Stimulated activated CD4-positive, alpha-beta T cell treated with anti-CD3 and anti-CD28 coated beads, Interleukin-1b, Interleukin-23, amount 100 ng/mL, for 4 hours (primary cell): ENCODE measurements at places on chromosomes 2 and 18.

- no peak for DNase-seq
These were observed 234.9 kb downstream of the SOCS6 start for GRCh38 chr18:70523792-70524182.

DNA sequence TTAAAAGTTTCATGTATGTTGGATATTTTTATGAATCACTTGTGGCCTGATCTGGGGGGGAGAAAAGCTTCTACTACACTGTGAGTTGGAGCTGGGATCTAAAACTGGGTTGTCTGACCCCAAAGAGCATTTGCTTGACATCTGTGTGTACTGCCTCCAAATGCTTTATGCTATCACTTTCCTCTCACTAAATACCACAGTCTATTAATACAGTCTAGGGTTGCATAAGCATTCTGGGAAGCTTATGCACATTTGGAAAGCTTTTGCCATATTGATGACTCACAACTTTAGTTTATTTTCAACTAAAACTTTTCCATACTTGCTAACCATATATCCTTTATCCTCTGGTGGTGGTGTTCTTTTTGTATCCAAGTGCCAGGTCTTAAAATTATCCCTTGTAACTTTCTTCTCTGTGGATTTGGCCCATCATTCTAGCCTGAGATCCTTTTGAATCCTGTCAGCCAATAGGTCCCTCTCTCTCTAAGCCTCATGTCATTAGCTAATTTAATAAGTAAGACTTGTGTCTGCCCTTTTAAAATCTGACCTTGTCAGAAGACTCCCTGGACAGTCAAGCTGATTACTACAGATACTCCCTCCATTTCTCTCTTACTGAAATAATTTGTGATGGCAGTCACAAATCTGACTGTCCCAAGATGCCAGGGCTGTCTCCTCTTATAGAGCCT is 72.7 kb downstream of the NXPH2 start:
- DNase-seq = no peak

DNA sequence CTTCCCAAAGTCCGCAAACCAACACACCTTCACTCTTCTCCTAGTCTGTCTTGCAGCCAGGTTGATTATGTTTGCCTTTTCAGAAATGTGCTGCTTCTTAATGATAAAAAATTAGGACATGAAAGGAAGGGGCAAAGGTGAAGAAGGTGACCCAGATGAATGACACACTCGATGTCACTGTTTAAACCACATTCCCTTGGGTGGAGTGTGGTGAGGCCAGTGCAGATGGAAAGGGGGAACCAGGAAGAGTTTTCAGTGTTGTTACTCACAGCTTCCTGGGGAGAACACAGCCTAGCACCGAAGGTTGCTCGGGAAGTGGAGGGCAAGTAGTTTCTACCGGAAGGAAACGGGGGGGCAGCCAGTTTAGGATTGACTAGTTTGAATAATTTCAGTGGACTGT is 57.2 kb upstream of the BOD1L2 start:
- no peak for DNase-seq

GRCh38 chr2:227614246-227614645 is 394 bp downstream of the SCYGR3 start:
- DNase-seq = no peak

- DNase-seq = no peak
These were observed 23.7 kb downstream of the ATOH8 start for GRCh38 chr2:85777441-85777861.

- DNase-seq = peak; percentile 29
These were observed 21.9 kb downstream of the MRPL35 start for GRCh38 chr2:86221066-86221684.

GRCh38 chr18:72667932-72668331 is 123.8 kb upstream of the CBLN2 start:
- no peak for DNase-seq

DNA sequence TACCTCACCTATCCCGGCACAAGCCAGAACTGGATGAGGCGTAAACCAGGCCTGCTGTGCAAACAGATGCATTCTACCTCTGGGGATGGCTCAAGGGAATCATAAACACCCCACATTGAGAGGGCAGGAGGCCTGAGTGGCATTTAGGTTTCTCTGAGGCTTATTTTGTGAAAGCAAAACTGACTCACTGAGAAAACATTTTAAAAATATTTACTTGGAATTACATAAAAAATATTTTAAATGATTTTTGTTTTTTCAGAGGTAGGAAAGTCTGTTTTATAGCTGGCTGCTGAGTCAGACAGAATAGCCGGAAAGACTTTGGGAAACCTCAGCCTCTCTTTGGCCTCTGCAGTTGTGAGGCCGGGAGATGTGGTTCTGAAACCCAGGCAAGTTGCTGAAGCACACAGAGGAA is 244.1 kb downstream of the NCKAP5 start:
- no peak for DNase-seq

DNA sequence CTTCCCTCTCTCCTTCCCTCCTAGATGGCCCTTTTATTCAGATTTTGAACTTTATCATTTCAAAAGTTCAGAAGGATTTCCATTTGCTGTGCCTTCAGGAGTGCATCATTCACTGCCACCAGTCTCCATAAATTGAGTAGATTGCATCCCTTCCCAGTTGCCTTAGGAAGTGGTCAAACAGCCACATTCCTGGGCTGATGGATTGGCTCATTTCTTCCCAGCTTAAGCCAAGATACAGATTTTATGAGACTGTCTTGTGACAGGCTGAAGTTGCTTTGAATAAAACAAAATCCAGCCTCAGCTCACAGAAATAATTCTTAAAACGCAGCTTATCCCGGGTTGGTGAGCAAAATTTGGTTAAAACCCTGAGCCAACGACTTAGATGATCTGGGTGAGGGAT is 9.8 kb downstream of the NRP2 start:
- no peak for DNase-seq

- no peak for DNase-seq
These were observed 98.6 kb downstream of the IRS1 start for GRCh38 chr2:226701052-226701451.

DNA sequence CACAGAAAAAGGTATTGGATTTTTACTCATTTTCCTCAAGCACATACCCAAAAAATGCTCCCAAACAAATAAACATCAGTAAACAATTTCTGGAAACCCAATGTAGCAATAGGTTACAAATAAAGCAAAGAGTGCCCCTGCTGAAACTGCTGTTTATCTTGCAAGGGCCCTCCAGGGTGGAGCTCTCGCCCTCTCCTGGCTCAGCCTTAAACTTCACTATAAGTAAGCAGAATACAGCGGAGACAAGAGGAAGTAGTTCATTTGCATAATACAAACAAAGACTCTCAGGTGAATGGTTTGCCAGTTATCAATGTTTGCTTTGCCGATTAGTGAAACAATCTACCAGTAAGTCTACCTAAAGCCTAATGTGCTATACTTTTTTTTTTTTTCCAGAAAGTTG is 437.6 kb downstream of the DLGAP1 start:
- no peak for DNase-seq

DNA sequence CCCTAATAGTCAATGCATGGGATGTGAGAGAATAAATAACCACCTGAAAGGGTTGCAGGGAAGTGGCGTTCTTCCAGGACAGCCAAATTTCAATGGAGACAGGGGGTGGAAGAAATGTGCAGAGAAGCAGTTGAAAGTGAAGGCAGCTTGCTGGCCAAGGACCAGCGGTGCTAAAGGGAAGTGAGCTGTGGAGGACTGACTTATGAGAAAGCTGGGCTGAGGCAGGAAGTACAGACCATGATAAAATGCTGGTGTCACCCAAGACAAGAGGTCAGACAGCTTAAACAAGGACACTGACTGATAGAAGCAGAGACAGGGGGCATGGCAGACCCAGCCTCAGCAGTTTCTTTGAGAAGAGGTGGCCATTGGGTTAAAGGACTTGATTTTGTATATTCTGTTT is 106.7 kb downstream of the DTNB start:
- DNase-seq = no peak

DNA sequence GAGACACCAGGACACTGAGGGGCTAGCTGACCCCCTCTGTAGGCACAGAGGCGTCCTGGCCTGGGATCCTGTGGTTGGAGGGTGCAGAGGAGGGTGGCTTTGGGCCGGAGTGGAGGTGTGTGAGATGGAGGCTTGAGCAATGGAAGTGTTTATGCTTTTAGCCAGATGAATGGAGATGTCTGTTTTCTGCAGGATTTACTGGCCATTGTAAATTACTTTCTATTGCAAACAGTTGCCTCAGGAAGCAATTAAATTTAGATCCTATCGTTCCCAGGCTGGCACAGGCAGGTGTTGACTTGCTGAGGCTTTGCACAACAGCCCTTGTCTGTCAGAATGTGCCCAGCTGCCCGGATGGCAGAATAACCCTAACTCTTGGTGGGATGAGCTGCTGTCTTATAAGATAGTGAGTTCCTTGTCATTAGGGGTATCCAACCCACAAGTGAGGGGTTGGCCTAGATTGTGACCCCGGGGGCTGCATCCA is 1.8 kb upstream of the ARID5A start:
- DNase-seq = no peak

- DNase-seq = peak; percentile 46
These were observed 8.0 kb downstream of the TMBIM1 start for GRCh38 chr2:218284106-218284811.
